Naive B cell (primary cell): ENCODE measurements at places on chromosomes 16 and 17.

- no peak for DNase-seq
Observed at GRCh38 chr17:48755356-48755755, 26.8 kb upstream of the HOXB13 start.

GRCh38 chr17:61248399-61248798, 151.2 kb upstream of the TBX2 start:
- no peak for DNase-seq

DNA sequence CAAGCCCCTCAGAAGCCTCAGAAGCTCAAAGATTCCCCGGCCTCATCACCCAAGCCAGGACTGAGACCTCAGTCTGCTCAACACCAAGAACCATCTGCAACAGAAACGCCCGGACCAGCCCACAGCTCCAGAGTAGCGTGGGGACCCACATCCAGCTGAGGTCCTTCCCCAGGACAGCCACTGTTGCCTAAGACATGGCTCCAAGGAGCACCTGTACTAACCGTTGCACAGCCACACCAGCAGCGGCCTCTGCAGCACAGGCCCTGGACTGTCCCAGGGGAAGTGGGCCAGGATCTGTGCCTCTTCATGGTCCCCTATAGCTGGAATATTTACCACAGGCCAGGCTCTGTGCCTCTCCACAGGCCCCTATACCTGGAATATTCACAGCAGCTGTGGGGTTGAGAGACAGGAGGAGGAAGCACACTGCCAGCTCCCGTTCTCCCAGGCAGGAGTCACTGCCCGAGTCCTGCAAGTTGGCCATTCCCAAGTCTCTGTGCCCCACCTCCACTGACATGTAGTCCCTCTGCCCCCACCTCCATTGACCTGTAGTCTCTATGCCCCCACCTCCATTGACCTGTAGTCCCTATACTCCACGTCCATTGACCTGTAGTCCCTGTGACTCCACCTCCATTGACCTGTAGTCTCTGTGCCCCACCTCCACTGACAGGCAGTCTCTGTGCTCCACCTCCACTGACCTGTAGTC, 38.5 kb downstream of the RPH3AL start:
- no peak for DNase-seq

GRCh38 chr16:1193143-1193824, 31.8 kb downstream of the TPSG1 start:
- DNase-seq, result no peak

- DNase-seq, result no peak
Observed at GRCh38 chr17:42421507-42422338, 1.3 kb downstream of the CAVIN1 start.

GRCh38 chr17:56185491-56186221, 32.4 kb downstream of the ANKFN1 start:
- no peak for DNase-seq
